ENCODE measurements at places on chromosomes 7 and 10. TPM values are rescaled to one million over a fixed set of nuclear protein-coding genes. Genes with fewer than 3 reads are reported as not detected.

- no peak for DNase-seq
Measured at GRCh38 chr7:2151801-2152612, 80.7 kb downstream of the MAD1L1 start.

- no peak for DNase-seq
Measured at GRCh38 chr7:75723444-75723843, 15.3 kb downstream of the HIP1 start.

- DNase-seq: no peak
Measured at GRCh38 chr7:49980465-49980864, 112.6 kb downstream of the ZPBP start.

GRCh38 chr10:120586471-120586872, 129.4 kb downstream of the PLPP4 start:
- no peak for DNase-seq

- no peak for DNase-seq
Measured at GRCh38 chr7:117769085-117769484, 104.2 kb downstream of the CTTNBP2 start.

- no peak for DNase-seq
Measured at GRCh38 chr10:25177093-25177753, 2.4 kb downstream of the GPR158 start.

DNA sequence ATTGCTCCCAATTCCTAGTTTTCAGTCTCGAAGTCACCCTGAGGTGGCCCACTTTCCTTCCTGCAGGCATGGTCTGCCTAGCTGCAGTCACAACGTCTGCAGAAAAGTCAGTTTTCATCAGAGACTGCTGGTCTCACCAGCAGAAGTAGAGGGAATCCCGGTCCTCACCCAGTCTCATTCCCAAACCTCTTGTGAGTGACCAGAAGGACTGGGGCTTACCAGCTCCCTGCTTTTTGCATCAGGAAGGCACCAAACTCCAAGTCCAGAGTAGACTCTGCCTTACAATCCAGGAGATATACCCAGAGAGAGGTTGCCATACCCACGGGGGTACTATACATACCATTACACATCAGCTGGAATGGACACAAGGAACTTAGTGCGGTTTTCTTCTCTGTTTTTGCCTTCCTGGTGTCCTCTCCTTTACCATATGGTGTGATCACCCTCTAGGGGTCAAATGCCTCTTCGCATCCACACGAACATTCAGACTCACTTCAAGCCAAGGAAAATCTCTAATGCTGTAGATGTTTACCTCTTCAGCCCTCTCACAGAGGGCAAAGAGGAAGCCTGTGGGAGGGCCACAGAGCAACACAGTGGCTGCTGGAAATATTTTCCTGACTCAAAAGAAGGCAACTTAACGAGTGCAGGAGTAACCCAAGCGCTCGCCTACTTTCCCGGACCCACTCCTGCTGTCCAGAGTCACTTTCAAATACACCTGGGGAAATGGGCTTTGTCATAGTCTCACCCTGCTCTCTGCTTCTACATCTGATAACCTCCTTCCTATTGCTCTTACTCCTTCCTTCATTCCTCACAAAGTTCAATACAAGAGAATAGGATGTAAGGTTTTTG, 220.9 kb downstream of the C7orf25 start:
- DNase-seq: no peak

The LEP gene
- polyA plus RNA-seq: not detected

GRCh38 chr7:74502216-74502891, 48.6 kb downstream of the GTF2IRD1 start:
- DNase-seq: no peak

- DNase-seq: no peak
Measured at GRCh38 chr10:112721080-112721698, 228.9 kb upstream of the TCF7L2 start.

DNA sequence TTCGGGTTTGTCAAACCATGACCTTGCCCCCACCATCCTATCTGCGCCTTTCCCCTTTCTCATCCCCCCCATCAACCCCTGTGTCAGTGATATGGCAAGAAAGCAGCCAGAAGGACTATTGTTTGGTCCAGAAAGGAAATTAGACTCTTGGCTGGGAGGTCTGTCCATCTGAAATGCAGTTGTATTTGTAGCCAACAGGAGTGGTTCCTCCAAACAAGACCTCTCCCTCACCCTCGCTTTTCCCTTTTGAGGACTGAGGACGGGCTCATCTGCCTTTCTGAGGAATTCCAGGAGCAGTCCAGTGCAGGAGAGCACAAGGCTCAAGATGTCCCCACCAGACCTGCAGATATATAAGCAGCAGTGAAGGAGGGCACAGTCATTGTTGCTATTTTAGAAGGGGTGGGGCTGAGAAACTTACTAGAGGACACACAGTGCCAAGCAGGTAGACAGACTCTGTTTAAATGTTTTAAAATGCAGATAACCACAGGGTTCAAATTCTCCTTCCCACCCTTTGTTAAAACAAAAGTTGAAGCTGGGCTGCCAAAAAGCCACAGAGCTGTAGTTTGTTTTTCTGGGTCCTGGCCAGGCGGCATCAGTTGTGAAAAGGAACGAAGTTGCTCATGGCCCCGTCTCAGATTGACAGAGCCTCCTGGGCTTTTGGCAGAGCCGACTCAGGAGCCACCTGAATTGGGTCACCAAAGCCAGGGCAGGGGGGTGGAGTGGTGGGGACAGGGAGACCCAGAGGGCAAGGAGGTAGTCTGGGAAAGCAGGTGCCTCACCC, 37.3 kb downstream of the CYP17A1 start:
- no peak for DNase-seq

The CYP2C18 gene
- polyA plus RNA-seq: not detected

The ITIH5 gene
- polyA plus RNA-seq: 47.8 TPM

DNA sequence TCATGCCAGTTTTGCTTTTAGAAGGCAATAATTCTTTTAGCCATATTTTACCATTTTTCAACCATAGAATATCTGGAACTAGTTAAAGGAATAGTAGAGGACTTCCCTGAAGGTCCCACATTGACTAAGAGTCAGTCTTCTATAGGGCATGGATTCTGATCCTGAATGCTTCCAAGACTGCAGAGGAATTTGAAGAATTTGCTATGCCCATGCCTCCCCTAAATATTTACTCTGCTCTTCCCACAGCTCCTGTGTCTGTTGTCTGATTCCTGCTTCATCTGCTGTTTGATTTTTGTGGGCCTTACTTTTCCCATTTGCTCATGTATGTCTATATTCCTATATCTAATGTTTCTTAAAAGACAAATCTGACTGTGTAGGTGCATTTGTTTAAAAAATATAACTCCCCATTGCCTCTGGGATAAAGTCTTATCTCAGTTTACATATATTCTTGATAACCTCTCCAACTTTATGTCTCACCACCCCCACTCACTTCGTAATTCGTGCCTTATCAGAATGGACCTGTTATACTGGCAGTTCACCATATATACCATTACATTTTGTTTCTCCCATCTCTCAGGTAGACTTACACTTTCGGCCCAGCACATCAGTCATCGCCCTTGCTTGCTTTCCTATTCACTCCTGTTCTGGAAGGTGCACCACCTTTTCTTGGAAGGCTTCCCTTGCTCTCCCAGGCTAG, 33.9 kb downstream of the LRRC4 start:
- no peak for DNase-seq

DNA sequence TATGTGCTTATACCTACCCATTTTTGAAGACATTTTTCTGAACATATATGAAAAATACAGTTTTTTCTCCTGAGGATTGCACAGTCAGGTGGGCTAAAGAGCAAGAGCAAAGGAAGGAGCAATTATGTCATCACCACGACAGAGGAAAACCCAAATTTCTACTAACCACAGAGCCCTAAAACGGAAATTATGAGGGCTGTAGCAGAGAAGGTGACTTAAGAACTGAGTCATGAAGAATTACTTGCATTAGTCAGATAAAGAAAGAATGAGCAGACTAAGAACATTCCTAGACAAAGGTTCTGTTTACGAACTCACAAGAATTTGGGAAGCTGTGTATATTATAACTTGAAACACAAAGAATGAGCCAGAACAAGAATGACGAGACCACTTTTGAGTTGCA, 974.4 kb downstream of the NXPH1 start:
- no peak for DNase-seq

DNA sequence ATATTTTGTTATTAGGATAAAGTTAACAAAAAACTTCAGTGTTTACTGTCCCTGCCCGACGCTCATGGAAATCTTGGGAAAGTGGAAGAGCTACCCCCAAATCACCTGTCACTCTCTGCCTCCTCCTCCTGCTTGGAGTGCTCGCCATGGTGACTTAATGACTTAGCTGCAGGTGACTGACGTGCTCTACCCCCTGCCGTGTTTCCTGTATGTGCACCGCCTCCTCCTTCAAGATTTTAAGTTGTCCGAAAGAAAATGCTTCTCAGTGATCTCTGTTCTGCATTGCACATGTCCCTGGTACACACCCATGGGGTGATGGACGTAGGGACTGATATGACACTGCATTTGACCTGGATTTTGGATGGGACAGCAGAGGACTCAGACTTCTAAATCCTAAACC, 338.8 kb upstream of the SHH start:
- DNase-seq: no peak

The SMKR1 gene
- polyA plus RNA-seq: 0.14 TPM
